Activated CD8-positive, alpha-beta T cell treated with anti-CD3 and anti-CD28 coated beads, Interleukin-2, amount 10 ng/mL, durations not matched to agents 7 days and 5 days (primary cell): ENCODE measurements at places on chromosomes 2 and 18. TPM values are rescaled to one million over a fixed set of nuclear protein-coding genes. Genes with fewer than 3 reads are reported as not detected.

The HOXD1 gene
- total RNA-seq: not detected

- no peak for DNase-seq
These were observed 62.0 kb downstream of the MAP3K20 start for GRCh38 chr2:173137610-173138009.

GRCh38 chr18:77105028-77105427, 27.6 kb downstream of the MBP start:
- no peak for DNase-seq

The GALNT3 gene
- 5.8 TPM for total RNA-seq

DNA sequence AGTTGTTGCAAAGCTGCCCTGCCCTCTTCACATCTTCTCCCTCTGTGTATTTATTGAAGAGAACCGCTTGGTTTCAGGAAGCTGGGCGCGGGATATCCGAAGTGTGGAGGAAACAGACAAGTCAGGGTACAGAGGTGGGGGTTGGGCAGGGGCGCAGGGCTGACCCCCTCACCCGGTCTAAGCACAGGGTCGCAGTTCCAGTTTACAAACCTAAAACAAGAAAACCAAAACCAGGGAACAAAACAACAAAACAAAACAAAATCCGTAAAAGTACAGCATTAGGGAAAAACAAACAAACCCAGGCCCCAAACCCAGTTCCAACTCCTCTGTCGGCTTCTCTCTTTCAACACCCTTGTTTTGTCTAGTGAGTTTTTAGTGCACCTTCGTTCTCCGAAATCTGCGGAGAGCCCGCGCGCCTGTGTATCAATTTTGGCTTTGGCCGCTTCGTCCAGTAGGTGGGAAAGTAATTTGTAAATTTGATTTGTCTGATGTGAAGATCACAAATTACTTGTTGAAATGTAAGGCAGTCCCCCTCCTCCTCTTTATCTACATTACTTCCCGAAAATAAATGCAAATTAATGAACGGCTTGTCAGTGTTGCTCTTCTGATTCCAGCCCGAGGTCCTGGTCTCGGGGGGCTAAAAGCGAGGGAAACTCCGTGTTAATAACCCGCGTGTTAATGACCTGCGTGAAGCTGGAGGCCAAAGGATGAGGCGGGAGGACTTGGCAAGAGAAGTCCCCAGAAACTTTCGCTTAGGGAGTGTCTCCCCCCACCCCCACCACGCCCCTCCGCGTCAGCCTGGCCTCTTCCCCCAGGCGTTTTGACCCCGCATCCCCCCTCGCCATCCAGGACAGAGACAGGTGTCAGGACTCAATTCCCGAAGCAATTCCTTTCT, 6.9 kb downstream of the OTX1 start:
- DNase-seq: no peak

DNA sequence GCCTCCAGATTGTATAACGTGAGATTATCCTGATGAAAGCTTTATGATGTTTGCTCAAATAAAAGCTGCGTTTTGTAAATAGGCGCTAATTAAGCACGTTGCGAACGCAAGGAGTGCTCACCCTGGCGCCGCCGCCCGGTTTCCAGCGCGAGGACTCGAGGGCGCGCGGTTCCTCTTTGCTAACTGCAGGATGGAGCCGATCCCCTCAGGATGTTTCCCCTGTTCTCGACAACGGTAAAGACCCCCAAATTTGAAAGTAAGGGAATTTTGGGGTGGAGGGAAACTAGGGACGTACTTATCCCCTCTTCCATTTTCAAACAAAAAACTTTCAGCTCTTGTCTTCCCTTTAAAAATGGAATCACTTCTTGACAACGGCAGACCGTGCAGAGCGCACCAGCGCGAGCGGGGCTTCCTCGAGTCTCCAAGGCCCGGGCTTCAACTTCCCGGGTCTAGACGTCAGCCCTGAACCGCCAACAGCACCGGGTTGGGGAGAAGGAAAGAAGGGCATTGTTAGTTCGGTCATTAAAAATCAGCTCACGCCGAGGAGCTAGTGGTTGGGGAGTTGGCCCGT, 1.1 kb upstream of the GBX2 start:
- DNase-seq: no peak

GRCh38 chr2:160970052-160970965, 189.9 kb upstream of the TANK start:
- no peak for DNase-seq

DNA sequence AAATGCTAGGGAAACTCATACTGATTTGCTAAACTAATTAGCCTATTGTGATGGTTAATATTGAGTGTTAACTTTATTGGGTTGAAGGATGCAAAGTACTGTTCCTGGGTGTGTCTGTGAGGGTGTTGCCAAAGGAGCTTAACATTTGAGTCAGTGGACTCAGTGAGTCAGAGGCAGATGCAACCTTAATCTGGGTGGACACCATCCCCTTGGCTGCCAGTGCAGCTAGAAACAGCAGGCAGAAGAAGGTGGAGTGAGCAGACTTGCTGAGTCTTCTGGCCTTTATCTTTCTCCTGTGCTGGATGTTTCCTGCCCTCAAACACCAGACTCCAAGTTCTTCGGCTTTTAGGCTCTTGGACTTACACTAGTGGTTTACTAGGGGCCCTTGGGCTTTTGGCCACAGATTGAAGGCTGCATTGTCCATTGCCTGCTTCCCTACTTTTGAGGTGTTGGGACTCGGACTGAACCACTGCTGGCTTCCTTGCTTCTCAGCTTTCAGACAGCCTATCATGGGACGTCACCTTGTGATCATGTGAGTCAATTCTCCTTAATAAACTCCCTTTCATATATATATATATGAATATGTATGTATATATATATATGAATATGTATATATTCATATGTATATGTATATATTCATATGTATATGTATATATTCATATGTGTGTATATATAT, 69.7 kb downstream of the RPRM start:
- no peak for DNase-seq

The LOXHD1 gene
- 0.63 TPM for total RNA-seq

GRCh38 chr2:45470531-45470930, 140.5 kb downstream of the SRBD1 start:
- no peak for DNase-seq

DNA sequence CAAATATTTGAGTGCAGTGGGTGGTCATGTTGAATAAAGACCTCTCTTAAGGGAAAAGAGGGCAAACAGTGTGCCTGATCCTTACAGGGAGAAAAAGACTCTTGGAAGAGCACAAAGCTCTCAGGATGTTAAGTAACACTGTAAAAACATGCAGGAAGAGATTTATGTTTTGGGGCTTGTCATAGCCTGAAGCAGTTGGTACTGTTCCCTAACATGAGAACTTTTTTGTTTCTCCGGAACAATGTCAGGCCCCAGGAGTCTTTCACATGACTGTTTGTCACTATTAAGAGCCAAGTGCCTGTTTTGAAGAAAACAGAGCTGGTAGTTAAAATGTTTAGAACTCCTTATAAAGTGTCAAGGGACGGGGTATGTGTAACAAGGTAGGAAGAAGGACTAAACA, 83.7 kb upstream of the B3GNT2 start:
- no peak for DNase-seq

DNA sequence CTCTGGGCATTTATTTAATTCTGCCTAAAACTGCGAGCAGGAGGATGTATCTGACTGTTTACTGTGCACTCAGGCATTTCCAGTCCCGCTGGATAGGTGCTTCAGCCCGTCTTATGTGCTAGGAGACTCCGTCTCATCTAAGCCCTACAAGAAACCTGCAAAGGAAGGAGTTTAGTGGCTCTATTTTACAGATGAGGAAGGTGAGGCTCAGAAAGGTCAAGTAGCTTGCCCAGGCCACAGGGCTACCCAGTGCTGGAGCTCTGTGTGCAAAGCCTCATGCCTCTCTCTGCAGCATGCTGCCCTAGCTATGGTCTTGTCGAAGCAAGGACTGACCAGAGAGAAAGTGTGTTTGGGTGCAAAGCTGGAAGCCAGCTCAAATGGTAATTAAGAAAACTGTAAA, 73.6 kb upstream of the AFF3 start:
- DNase-seq: no peak

The PDCL3 gene
- total RNA-seq: 34.1 TPM

DNA sequence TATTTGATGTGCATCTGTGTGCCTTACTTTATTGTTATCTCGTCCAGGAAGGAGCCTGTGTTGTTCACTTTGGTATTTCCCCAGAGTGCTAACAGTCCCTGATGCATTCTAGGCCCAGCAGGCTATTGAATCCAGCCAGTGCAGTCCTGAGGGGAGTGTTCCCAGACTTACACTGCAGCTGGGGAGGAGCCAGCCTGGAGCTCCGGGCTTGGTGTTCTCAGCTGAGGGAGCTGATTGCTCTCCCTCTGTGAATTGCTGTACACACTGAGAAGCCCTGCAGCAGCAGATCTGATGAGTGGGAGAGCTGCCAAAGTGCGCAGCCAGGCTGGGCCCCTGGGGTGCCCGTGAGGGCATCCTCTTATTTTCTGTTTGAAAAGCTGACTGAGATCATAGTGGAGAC, 159.2 kb downstream of the GALNT3 start:
- DNase-seq: no peak

DNA sequence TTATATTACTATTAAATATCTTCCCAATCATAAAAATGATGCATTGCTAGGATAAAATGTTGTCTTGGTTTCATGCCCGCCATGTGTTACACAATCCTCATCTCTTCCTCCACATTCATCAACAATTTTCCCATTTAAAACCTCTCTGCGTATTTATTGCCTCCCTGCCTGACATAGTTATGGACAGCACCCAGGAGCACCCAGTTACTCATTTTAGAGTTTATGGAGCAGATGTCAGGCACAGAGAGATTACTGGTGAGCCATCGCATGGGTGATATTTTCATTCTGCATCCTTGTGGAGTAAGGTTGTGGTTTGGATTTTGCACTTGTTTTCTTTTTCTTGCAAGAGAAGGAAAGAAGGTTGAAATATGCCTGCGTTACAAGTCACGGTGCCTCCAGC, 116.7 kb upstream of the NPAS2 start:
- DNase-seq: no peak

The NYAP2 gene
- not detected for total RNA-seq

The EMILIN1 gene
- 1.4 TPM for total RNA-seq

GRCh38 chr2:220181165-220181564, 553.7 kb downstream of the SLC4A3 start:
- DNase-seq: no peak

The ALPG gene
- total RNA-seq: not detected

The SERPINB12 gene
- total RNA-seq: not detected

DNA sequence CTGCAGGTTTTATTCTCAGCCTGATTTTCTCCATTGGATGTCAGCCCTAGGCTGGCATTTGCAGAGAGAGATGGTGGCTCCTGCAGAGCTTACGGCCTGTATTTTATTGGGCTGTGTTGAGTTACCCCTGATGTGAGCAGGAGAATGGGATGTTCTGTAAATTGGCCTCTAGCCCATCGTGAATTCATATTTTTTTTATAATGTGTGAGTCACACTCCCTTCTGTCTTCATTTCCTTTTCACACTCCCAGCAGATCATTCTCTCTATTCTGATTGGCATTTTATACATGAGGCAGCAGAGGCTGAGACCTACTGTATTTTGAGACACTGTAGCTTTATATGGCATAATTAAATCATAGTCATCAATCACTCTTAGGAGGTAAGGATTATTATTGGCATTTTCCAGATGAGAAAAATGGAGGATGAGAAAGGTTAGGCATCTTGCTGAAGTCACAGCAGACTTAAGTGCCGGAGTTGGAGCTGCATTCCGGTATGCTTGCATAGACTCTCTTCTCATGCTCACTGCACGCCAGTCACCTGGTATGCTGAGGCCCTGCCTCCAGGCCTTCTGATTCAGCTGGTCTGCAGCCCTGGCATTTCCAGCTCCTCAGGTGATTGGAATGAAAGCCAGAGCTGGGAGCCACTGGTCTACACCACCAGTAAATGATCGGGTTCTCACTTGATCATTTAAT, 142.4 kb downstream of the NEDD4L start:
- DNase-seq: no peak
